Panc1 (cell line): ENCODE measurements at places on chromosomes 7 and 10. TPM values are rescaled to one million over a fixed set of nuclear protein-coding genes. Genes with fewer than 3 reads are reported as not detected.

- H3K27ac ChIP-seq = no peak overlapping the region
- no peak for DNase-seq
- H3K36me3 ChIP-seq = no peaks in the 10 kb centered on the region
- H3K27me3 ChIP-seq = no peaks in the 10 kb centered on the region
Measured at GRCh38 chr7:4113271-4113670, 568.8 kb upstream of the FOXK1 start.

GRCh38 chr7:24123076-24123475, 160.9 kb upstream of the NPY start:
- no peaks in the 10 kb centered on the region for H3K4me1 ChIP-seq
- H3K4me3 ChIP-seq = no peak overlapping the region
- H3K27ac ChIP-seq = no peak overlapping the region
- DNase-seq = no peak

ZPBP gene
- total RNA-seq = not detected

HACD1 gene
- 53.1 TPM for total RNA-seq

DNA sequence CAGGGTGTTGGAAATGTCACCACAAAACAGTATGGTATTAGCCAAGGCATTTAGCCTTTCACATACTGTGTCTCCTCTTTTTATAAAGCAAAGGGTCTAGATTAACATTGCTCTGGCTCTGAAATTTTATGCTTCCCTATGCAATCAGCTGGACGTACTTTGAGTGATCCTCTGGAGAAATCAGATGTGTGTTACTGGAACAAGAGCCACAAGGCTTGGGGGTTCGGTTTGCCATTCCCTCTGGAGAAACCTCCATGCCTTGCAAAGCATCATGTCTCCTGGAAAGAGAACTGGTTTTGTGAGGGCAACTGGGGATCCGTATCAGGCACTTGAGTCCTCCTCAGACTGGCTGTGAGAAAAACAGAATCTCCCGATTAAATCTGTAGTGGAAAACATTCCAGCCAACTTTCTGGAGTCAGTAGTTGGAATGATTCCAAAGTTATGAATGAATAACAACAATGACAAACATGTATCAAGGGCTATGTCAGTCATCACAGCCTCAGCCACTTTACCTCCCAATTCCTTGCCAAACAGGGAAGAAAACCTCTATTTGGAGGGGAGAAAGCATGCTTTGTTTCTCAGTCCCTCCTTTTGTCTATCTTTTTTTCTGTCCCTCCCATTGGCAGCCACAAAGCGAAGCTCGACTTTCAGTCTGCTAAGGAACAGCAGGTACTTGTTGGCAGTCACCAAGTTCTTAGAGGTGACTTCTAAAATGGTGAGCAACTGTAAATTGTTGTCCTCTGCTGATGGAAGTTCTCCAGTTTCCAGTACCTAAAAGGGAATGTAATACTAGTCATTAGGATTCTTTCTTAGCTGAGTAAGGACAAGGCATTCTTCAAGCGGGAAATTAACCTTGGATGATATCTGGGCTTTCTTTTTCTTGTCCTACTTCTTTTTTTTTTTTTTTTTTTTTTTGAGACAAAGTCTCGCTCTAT, 864.8 kb upstream of the AUTS2 start:
- DNase-seq = no peak
- H3K27me3 ChIP-seq = no peaks in the 10 kb centered on the region; the same call in 1 of the 2 replicates
- H3K36me3 ChIP-seq = no peaks in the 10 kb centered on the region

SYNPO2L gene
- total RNA-seq = not detected

WDFY4 gene
- total RNA-seq = 0.23 TPM

GRCh38 chr7:6269527-6269926, 2.9 kb downstream of the CYTH3 start:
- no peaks in the 10 kb centered on the region for H3K27me3 ChIP-seq
- peaks cover 32% of the 10 kb centered on the region for H3K4me1 ChIP-seq
- no peaks in the 10 kb centered on the region; the same call in 1 of the 2 replicates for H3K36me3 ChIP-seq
- H3K27ac ChIP-seq = peak overlapping the region; percentile 20; the same call in 1 of the 2 replicates
- DNase-seq = no peak
- H3K4me3 ChIP-seq = no peak overlapping the region

DKK1 gene
- 563 TPM for total RNA-seq

DNA sequence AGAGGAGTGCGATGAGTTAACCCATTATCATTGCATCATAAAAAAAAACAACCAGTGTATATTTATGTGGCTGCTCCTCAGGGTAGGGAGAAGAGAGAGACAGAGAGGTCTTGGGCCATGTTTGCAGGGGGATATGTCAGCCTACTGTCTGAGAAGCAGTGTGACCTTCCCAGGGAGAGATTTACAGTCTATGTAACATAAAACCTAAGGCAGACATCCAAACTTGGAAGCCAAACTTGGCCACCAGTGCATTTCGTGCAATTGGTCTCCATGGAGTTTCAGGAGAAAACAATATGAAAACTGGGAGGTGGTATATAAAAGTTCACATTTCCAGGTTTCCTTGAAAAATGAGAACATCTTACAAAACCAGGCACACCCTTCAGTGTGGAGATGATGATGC, 85.9 kb upstream of the CXCL12 start:
- H3K4me1 ChIP-seq = no peaks in the 10 kb centered on the region
- no peaks in the 10 kb centered on the region for H3K27me3 ChIP-seq
- no peak for DNase-seq

DNA sequence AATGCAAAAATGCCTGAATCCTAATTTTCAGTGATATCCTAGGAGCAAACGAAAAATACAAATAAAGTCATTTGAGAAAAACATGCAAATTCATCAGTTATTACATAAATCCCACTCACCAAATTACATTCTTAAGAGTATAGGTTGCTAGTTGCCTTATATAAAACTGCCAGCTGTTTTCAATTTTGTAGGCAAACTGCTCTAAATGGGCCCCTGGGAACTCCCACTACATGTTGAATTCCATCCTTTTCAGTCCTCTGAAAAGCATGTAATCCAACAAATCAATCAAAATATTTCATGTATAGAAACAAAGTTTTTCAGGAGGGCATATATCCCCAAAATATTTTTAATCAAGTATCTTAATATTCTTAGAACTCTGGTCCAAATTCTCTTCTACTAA, 2.1 kb upstream of the JMJD1C start:
- no peak overlapping the region for H3K4me3 ChIP-seq
- no peaks in the 10 kb centered on the region for H3K27me3 ChIP-seq
- H3K36me3 ChIP-seq = no peaks in the 10 kb centered on the region
- no peak for DNase-seq
- peak overlapping the region; percentile 98 for H3K27ac ChIP-seq

DNA sequence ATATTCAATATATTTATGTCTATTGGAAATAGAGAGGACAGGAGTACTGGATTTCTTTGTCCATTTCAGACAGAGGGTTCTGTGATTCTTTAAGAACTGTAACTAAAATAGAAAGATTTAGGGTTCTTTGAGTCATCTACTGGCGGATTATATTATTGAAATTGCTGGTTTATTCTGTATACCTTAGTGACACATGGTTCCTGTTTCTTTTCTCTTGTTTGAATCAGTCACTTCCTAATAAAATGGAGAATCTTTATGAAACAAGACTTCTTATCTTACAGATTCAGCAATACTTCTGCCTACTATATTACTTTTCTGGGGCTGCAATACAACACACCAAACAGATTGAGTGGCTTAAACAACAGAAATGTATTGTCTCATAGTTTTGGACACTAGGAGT, 20.8 kb upstream of the ZNF800 start:
- no peak overlapping the region for H3K4me3 ChIP-seq
- H3K27me3 ChIP-seq = peaks cover 13% of the 10 kb centered on the region
- H3K27ac ChIP-seq = no peak overlapping the region
- H3K36me3 ChIP-seq = no peaks in the 10 kb centered on the region

- DNase-seq = no peak
- no peaks in the 10 kb centered on the region for H3K27me3 ChIP-seq
- H3K27ac ChIP-seq = no peak overlapping the region
- no peaks in the 10 kb centered on the region for H3K36me3 ChIP-seq
- no peak overlapping the region for H3K4me3 ChIP-seq
- H3K4me1 ChIP-seq = no peaks in the 10 kb centered on the region
Measured at GRCh38 chr10:109939315-109939961, 16.1 kb upstream of the XPNPEP1 start.

COX15 gene
- 62.9 TPM for total RNA-seq

FGFBP3 gene
- 1.5 TPM for total RNA-seq

INHBA gene
- total RNA-seq = 0.28 TPM

GRCh38 chr10:112249722-112250121, 33.5 kb upstream of the TECTB start:
- H3K4me3 ChIP-seq = no peak overlapping the region
- no peak for DNase-seq
- no peak overlapping the region for H3K27ac ChIP-seq
- no peaks in the 10 kb centered on the region for H3K36me3 ChIP-seq
- no peaks in the 10 kb centered on the region for H3K4me1 ChIP-seq

DNA sequence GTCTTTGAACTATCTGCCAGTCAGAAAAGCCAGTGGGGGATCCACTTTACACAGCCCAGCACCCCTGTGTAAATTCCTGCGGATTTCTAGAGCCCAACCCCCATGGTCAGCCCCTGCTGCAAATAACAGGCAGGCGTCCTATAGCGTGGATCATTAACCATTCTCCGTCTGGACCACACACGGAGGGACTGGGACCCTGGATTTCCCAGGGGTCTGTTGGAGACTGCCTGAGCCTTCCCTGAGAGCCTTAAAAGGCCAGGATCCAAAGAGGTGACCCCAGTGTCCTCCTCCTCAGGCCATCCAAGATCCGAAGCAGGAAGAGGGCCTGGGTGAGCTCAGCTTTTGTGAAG, 11.2 kb upstream of the GRID1 start:
- no peaks in the 10 kb centered on the region for H3K4me1 ChIP-seq
- H3K4me3 ChIP-seq = no peak overlapping the region
- no peak overlapping the region for H3K27ac ChIP-seq

OR2A1 gene
- total RNA-seq = not detected

GRID2IP gene
- 0.13 TPM for total RNA-seq

- H3K4me1 ChIP-seq = no peaks in the 10 kb centered on the region
- H3K4me3 ChIP-seq = no peak overlapping the region
- H3K27me3 ChIP-seq = peaks cover 24% of the 10 kb centered on the region
- no peak for DNase-seq
Measured at GRCh38 chr10:96269438-96270300, 1.7 kb downstream of the BLNK start.

DNA sequence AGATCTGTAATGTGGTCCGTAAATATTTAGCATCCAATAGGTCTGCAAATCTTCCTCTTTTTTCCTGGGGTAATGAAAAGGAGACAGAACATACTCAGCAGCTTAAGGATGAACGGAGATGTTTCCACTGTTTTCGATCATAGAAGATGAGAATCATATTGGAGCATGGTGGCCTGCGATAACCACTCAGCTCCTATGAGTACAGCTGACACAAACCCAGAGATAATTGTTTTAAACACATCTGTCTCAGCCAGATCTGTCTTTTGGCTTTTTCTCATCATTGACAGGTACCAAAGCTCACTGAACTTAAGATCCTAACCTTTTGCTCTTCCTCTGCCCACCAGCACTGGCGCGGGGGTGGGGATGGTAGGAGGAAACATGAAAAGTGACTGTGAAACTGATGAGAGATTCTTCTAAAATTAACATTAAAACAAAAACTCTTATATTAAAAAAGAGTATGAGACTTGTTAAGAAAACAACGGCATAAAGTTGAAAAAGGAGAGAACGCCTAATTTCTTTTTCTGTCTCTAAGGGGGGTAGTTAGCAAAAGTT, 71.0 kb downstream of the SVOPL start:
- DNase-seq = no peak
- H3K36me3 ChIP-seq = no peaks in the 10 kb centered on the region
- H3K27me3 ChIP-seq = peaks cover 5% of the 10 kb centered on the region; the same call in 1 of the 2 replicates

PDE1C gene
- total RNA-seq = not detected

VSTM4 gene
- 0.13 TPM for total RNA-seq

GRCh38 chr10:118300320-118300719, 41.8 kb downstream of the FAM204A start:
- H3K4me1 ChIP-seq = no peaks in the 10 kb centered on the region
- no peaks in the 10 kb centered on the region for H3K36me3 ChIP-seq
- no peak overlapping the region for H3K27ac ChIP-seq
- no peaks in the 10 kb centered on the region for H3K27me3 ChIP-seq
- no peak overlapping the region for H3K4me3 ChIP-seq

GRCh38 chr7:85528581-85528980, 341.7 kb upstream of the SEMA3D start:
- no peaks in the 10 kb centered on the region for H3K36me3 ChIP-seq
- H3K4me1 ChIP-seq = no peaks in the 10 kb centered on the region
- H3K27me3 ChIP-seq = no peaks in the 10 kb centered on the region
- no peak overlapping the region for H3K4me3 ChIP-seq
- no peak for DNase-seq

HMX3 gene
- 15.2 TPM for total RNA-seq

- no peaks in the 10 kb centered on the region for H3K27me3 ChIP-seq
- H3K27ac ChIP-seq = no peak overlapping the region
- no peaks in the 10 kb centered on the region for H3K36me3 ChIP-seq
- no peaks in the 10 kb centered on the region for H3K4me1 ChIP-seq
Measured at GRCh38 chr7:130334274-130334673, 10.3 kb upstream of the CPA5 start.

DNA sequence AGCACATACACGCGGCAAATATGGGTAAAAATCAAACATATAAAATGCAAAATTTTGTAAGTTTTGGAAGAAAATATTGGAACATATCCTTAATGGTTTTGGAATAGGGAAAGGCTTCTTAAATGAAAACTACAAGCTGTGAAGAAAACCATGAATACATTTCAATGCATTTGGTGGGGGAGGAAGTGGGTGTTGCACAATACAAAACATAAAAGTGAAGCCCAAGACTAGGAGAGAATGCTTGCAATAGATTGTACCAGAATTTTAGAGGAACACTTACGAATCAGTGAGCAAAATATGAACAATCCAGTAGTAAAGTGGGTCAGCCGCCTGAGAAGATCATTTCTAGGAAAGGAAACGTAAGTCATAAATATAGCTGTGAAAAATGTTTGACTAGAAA, 322.6 kb upstream of the MKI67 start:
- DNase-seq = no peak
- no peak overlapping the region for H3K4me3 ChIP-seq
- no peak overlapping the region for H3K27ac ChIP-seq
- no peaks in the 10 kb centered on the region for H3K4me1 ChIP-seq

DNA sequence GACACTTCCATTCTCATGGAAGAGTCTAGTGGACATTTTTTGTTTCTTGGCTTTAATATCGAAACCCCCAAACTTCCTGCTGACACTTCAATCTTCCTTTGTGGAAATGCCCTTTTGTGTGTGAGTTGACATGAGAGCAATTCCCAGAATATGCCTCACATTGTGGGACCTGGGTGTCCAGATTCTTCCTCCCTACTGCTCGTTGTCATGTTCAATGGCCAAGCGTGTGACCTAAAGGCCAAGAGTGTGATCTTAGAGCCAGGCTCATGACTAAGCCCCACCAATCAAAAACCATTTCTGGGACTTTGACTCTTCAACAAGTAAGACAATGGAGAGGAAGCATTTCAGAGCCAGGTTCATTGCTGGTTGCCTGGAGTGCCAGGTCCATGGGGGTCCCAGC, 52.5 kb upstream of the BMPER start:
- H3K36me3 ChIP-seq = no peaks in the 10 kb centered on the region
- DNase-seq = no peak
- H3K27me3 ChIP-seq = no peaks in the 10 kb centered on the region; the same call in 1 of the 2 replicates
- H3K4me3 ChIP-seq = no peak overlapping the region
- no peak overlapping the region for H3K27ac ChIP-seq
